Subcutaneous adipose tissue (tissue), 4 donors: ENCODE measurements at places on chromosomes 4 and X. TPM values are rescaled to one million over a fixed set of nuclear protein-coding genes. Genes with fewer than 3 reads are reported as not detected.

AREG gene
- total RNA-seq: 13.9 TPM

NWD2 gene
- 1.9 TPM for total RNA-seq

PCYT1B gene
- total RNA-seq: not detected

HPSE gene
- total RNA-seq: 0.75 TPM

ENAM gene
- total RNA-seq: not detected

ADGRL3 gene
- 8.8 TPM for total RNA-seq

TMSB15A gene
- total RNA-seq: not detected

CYSLTR1 gene
- 4.1 TPM for total RNA-seq

ZNF711 gene
- 0.98 TPM for total RNA-seq

AVPR2 gene
- total RNA-seq: 5.3 TPM

ZNF827 gene
- total RNA-seq: 8.1 TPM

CXCL3 gene
- total RNA-seq: 7.8 TPM

NDST4 gene
- not detected for total RNA-seq

G6PD gene
- total RNA-seq: 50.7 TPM

MAGEA11 gene
- total RNA-seq: not detected
